ENCODE measurements at places on chromosomes 3 and 15. TPM values are rescaled to one million over a fixed set of nuclear protein-coding genes. Genes with fewer than 3 reads are reported as not detected.

The CHRNA7 gene
- 1.1 TPM for total RNA-seq

- no peak for DNase-seq
Observed at GRCh38 chr3:195170496-195170895, 100.5 kb downstream of the XXYLT1 start.

The MED12L gene
- total RNA-seq = 5.5 TPM

DNA sequence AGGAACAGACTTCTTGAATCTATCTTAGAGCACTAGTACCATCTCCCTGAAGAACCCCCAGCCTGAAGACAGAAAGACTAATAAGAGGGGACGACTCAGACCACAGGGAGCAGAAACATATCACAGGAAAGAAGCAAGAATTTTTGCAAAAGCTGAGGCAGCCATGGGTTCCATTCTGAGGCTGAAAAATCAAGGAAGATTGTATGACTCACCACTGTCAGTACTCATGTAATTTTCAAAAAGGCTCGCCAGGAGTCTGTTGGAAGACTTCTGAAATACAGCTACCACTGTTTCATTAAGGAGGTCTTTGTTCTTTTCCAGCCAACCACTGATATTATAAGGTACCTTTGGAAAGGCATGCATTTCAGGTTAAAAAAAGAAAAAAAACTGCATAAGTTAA, 47.5 kb downstream of the MYH15 start:
- no peak for DNase-seq

- no peak for DNase-seq
Observed at GRCh38 chr3:188948281-188948996, 223.3 kb upstream of the TPRG1 start.

DNA sequence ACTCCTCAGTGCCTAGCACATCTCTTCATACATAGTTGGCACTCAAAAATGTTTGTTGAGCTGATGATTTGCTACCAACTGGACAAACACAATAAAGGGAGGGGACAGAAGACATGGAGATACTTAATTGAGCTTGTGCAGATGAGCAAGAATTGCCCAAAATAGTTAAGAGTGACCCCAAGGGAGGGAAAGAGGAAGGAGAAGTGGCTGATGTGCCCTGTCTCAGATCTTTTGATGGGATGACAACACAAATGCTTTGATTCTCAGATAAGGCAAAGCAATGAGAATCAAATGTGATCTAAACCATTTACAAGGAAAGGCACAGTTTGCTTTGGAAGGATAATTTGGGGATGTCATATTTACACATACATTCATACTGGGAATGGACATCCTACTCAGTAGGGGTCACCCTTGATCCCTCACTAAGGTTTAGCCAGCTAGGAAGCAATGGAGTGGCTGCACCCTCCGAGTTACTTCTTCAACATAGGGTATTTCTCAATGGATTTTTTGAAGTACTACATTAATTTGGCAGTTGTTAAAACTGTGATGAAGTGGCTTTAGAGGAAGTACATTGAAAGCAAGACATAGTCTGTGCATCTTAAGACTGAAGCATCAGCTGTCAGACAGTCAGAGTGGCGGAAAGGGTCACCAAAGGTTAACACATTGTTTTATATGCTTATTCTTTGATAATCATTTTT, 21.9 kb upstream of the SSR3 start:
- DNase-seq = no peak

DNA sequence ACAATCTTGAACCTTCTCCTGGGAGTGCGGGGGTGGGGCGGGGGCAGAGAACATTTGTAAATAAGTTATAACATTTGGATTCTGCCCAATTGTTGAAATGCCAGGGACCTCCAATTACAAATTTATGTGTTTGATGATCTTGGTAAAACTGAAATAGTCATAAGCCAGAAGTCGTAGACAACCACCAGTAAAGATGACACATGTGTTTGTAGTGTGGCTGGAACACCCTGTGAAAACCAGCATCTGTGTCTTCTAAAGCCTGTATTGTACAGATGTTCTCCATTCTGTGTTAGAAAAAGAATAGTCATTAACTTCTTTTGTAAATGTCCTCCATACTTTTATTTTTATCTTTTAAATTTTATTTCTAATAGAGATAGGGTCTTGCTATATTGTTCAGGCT, 61.8 kb downstream of the ARIH1 start:
- DNase-seq = no peak

The ANKRD63 gene
- total RNA-seq = not detected

- DNase-seq = no peak
Observed at GRCh38 chr3:114877378-114878113, 269.5 kb downstream of the ZBTB20 start.

The AADAC gene
- not detected for total RNA-seq

The LMAN1L gene
- 7.9 TPM for total RNA-seq

All from cardiac septum (tissue), 1 donor.